Fibroblast of skin of back (primary cell): ENCODE measurements at places on chromosomes 12 and 14.
A peak's percentile ranks its signal among the peaks of the same experiment; 100 is the strongest.

GRCh38 chr14:100348784-100349685 is 25.9 kb downstream of the SLC25A47 start:
- no peak for DNase-seq

GRCh38 chr14:36208690-36209278 is 32.3 kb upstream of the PTCSC3 start:
- no peak for DNase-seq

DNA sequence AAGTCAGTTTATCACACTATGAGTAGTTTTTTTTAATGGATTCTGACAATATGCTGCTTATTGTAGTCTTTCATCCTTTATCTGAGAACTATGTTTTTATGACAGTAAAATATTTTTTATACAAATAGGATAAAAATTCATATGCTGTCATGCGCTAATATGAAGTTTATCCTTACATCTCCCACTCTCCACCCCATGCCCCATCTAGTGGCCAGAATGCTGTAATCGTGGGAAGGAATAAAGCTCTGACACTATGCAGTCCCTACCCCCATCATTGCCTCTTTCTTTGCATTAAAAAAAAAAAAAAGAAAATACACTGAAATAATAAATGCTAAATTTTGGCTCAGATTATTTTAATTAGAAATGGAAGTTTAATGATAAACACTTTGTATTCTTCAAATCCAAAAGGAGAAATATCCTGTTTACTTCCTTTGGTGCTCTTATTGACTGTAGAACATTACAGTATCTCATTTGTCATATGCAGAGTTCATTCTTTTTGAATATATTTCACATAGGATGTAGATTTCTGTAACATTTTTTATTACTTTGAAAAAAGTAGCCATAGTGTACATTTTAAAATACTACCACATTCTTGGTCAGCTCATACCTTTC is 145.9 kb upstream of the SLCO1C1 start:
- DNase-seq = peak; percentile 74

GRCh38 chr12:8658346-8658745 is 4.3 kb downstream of the MFAP5 start:
- peak; percentile 93 for DNase-seq

DNA sequence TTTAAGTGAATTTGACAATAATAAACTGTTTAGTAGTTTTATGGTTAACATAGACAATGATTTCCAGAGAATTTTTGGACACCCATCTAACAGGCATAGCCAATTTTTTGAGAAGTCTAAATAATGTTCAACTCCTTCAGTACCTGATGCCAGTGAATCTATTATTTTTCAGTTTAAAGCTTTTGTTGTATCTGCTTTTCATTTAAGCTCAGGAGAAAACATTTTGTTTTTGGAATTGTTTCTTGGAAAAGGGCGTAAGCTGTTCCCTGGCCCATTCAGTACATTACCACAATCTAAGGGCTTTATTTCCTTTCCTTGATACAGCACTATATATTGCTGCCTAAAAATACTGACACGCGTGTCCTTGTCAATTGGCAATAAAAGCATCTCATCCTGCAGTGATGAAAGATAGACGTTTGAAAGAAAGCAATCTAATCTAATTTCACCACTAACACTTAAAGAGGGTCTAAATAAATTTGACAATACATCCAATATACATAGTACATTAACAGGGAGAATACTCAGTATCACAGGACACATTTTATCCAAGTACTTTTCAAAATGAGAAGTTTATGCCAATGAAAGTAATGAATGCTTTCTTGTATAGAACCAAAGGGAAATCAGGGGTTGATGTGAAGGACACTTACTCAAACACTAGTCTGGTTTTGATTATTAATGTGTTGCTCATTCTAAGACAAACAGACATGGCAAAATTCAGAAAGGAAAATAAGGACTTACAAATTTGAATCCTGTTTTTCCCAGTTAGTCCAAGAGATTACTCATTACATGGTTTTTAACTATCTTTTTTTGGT is 104.2 kb upstream of the LGR5 start:
- DNase-seq = peak; percentile 47

DNA sequence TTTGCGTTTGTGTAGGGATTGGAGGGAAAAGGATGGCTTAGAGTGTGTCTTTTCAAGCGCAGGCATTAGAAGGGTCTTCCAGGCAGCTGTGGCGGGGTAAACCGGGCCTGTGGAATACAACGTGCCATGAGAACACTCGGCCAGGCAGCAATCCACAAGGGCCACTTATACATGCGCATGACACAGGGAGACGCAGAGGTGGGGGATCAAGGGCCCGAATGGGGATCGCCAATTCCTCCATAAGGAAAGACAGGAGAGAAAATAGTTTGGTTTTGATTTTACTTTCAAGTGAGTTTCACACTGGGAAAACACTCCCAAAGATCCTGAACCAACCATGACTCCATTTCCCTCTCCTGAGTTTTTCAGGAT is 71.6 kb downstream of the SPRING1 start:
- DNase-seq = no peak

DNA sequence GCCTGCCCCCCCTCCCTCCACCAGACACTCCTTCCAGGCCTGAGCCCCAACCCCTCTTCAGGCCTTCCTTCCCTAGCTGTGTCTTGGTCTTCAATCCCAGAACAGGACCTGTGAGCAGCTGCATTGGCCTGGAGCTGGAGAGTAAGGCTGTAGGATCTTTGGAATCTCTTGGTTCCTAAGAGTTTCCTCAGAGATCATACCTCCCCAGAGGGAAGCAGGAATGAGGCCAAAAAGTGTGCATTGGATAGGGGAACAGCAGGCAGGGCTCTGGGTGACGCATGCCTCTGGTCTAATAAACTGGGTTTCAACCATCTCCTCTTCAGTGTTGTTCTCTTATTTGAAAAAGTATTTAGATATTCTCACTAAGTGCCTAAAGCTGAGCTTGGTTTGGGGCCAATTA is 1.8 kb upstream of the SMARCD1 start:
- no peak for DNase-seq

DNA sequence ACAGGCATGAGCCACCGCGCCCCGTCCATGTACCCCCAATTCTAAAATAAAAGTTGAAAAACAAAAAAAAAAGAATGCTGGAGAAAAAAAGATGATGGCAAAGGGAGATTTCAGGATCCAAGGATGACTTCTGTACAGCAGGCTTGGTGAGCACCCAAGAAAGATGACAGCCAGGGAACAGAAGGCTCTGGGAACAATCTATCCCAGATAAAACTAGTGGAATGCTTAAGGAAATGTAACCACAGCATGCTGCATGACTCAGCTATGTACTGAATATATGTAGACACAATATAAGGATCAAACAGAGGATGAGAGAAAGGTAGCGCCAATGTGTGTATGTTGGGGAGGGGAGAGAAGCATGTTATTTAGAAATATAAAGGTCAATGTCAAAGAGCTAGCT is 123.7 kb upstream of the TMTC1 start:
- peak; percentile 1 for DNase-seq

- no peak for DNase-seq
Measured at GRCh38 chr14:101635749-101636560, 74.7 kb downstream of the DIO3 start.

- DNase-seq = no peak
Measured at GRCh38 chr14:26486922-26487321, 110.9 kb downstream of the NOVA1 start.

- DNase-seq = peak; percentile 78
Measured at GRCh38 chr12:127145929-127146789, 1120.8 kb upstream of the TMEM132C start.

GRCh38 chr14:33737446-33737845 is 213.4 kb downstream of the EGLN3 start:
- peak; percentile 88 for DNase-seq

DNA sequence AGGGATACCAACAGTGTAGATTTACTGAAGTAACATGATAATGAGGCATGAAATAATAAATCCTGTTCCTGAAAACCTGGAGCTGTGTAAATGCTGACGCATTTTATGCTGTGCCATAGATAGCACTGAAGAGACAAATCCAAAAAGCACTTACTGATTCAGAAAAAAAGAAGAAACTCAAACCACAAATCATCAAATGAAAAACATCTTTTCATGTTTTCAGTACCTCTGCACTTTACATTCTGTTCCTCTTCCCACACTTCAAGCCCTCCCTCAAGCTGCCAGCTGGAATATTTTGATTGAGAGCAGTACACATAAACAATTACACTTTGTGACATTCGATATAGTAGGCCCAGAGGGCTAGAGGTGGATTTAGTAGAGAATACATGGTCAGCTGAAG is 362.3 kb downstream of the NAV3 start:
- DNase-seq = no peak
